ENCODE measurements at places on chromosomes 1 and 21.

- DNase-seq, result no peak
- no peaks in the 10 kb centered on the region for H3K4me1 ChIP-seq
- peaks cover 22% of the 10 kb centered on the region for H3K36me3 ChIP-seq
These were observed 10.3 kb downstream of the DONSON start for GRCh38 chr21:33578214-33578613.

DNA sequence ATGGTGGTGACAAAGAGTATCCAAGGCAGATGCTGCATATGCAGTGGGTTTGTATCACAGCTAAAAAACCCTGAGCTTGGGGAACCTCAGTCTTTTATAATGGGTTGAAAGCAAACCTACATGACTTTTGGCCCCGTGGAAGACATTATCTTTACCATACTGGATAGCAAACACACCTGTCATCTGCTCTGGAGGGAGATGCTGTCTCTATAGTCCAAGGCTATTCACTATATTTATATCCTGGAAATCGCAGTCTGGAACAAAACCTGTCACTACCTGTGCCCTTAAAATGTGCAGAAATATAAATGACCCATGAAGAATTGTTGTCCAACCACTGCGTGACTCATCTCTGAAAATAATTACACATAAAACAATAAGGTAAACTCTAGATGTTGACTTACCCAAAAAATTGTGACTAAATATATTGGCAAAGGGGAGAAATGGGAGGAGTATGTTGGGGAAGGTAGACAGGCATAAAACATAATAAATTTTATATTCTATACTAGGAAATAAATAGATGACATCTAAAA lies 121.0 kb upstream of the CXADR start:
- H3K4me3 ChIP-seq, result no peak overlapping the region
- DNase-seq, result no peak
- H3K27me3 ChIP-seq, result no peaks in the 10 kb centered on the region
- H3K27ac ChIP-seq, result no peak overlapping the region
- H3K4me1 ChIP-seq, result no peaks in the 10 kb centered on the region

DNA sequence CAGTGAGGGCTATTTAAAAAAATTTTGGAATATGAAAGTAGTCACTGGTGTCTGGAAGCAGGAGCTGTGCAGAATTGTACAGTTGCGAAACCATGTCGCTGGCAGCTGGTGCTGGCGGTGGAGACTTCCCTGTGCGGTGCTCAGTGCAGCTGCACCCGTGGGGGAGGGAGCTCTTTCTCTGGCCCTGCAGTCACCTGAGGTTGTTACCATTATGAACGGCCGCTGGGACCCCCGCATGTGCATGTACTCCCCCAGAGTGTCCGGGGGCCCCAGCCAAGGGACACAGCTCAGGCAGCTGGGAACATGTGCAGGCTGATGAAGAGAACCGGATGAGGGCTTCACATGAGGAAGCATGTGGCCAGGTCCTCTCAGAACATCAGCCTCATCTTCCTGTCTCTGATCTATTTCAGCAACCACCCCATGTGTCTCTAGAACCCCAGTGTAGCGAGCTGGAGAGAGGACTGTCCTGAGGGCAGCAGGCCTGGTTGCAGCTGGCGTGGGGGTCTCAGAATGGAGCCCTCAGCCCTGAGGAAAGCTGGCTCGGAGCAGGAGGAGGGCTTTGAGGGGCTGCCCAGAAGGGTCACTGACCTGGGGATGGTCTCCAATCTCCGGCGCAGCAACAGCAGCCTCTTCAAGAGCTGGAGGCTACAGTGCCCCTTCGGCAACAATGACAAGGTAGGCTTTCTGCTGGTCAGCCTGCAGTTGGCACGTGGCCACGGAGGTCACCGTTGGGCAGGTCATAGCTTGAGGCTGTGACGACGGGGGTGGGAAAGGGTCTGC lies at the start of gene TRPM2:
Gene TRPM2, plus strand, starts transcription at position 431 of the 780 bp plus-strand sequence. Its CDS starts 80 bp downstream, at position 511.
- peaks cover 27% of the 10 kb centered on the region for H3K27me3 ChIP-seq
- peaks cover 17% of the 10 kb centered on the region for H3K4me1 ChIP-seq
- DNase-seq, result no peak
- no peak within 1 kb of the TSS for H3K27ac ChIP-seq

DNA sequence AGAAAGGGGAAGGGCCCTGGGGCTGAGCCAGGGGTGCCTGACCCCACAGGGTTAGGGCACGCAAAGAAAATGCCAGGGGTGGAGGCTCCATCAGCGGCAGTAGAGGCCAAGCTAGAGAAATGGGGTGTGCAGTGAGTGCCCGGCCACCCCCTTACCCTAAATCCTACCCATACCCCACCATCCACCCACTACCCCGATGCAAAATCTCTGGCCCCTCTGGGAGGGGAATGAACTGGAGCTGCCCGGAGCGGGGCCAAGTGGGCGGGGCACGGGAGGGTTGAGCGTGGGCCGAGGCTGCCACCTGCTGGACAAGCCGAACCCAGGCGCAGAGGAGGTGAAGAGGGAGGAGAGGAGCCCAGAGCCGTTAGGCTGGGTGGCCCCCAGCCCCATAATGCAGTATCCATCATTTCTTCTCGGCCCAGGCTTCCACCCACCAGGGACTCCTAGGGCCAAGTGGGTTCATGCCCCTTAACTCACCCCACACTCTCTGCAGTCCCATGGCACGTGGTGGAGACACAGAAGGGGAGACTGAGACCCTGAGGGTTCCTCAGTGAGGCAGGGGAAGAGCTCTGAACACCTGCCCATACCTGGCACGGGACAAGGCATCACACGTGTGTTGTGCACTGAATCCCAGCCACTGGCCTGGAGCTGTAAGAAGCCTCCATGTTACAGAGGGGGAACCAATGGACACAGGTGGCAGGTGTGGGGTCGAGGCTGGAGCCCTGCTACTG lies 1.4 kb upstream of the C1QC start:
- H3K27me3 ChIP-seq, result no peaks in the 10 kb centered on the region
- H3K4me3 ChIP-seq, result no peak overlapping the region
- no peak overlapping the region for H3K27ac ChIP-seq
- H3K4me1 ChIP-seq, result peaks cover 19% of the 10 kb centered on the region
- DNase-seq, result peak; percentile 88

DNA sequence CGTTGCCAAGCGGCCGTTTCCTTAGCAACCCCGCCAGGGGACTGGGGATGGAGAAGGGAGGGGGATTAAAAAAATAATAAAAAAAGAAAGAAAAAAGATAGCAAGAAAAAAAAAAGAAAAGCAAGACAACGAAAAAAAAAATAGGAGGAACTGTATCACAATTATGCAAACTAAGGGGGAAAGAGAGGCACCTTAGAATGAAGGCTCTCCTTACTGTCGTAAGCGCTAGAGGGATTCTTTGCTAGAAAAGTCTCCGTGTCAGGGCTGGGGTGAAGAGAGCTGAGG lies 625 bp upstream of the NEGR1 start:
- peak overlapping the region; percentile 83 for H3K4me3 ChIP-seq
- peak overlapping the region; percentile 98 for H3K27ac ChIP-seq
- no peaks in the 10 kb centered on the region for H3K27me3 ChIP-seq
- no peak for DNase-seq
- H3K36me3 ChIP-seq, result no peaks in the 10 kb centered on the region
- H3K4me1 ChIP-seq, result peaks cover 3% of the 10 kb centered on the region

DNA sequence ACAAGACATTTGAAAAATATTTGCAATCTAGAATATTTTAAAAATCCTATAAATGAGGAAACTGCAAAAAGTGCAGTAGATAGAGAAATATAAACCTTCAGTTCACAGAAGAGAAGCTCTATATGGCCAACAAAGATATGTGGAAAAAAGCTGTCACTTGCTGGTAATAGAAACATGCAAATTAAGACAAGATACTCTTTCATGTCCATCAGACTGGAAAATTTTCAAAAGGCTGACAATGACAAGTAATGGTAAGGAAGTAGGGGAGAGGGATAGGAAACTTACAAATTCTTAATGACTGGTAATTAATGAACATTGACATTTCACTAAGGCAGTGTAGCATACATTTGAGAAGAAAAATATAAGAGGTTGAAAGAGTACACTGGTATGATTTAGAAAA lies 147.9 kb downstream of the MRPL39 start:
- no peaks in the 10 kb centered on the region for H3K27me3 ChIP-seq
- no peaks in the 10 kb centered on the region for H3K4me1 ChIP-seq
- no peak for DNase-seq
- H3K36me3 ChIP-seq, result no peaks in the 10 kb centered on the region
- no peak overlapping the region for H3K4me3 ChIP-seq

DNA sequence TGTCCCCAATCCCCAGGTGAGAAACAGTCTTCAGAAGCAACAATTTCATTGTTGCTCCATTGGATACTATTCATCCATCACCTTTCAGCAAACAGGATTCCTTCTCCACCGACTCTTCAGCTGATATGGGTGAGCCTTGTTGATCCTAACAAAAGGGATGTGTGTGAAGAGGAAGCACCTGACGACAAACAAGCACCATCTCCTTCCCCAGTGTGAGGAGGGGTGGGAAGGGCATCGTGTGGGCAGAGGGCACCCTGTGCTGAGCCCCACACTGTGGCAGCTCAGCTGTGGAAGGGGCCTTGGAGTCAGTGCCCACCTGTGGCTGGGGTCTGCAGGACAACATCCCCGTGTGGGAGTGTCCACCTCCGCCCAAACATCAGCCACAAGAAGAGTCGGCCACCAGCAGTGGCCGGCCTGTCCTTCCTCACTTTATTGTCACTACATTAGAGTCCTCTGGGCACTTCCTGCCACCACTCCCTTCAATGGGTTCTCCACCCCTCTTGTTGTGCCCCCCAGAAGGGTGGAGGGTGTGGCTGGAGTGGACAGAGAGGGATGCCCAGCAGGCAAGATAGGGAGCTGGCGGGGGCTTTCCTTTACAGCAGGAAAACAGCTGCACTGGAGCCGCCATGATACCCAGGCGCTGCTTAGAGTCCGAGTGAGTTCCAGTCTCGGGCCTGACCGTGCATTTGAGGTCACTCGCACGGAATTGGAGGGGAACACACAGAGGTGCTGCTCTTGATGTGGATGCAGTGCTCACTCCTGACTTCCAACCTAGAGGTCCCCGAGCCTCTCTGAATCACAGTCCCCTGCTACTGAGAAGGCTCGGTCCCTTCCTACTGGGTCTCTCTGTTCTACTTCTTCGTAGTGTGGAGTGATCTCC lies 40.9 kb downstream of the VPS26C start:
- H3K27me3 ChIP-seq, result no peaks in the 10 kb centered on the region
- peaks cover 2% of the 10 kb centered on the region for H3K4me1 ChIP-seq
- no peak overlapping the region for H3K27ac ChIP-seq
- no peak overlapping the region for H3K4me3 ChIP-seq
- DNase-seq, result no peak
- H3K36me3 ChIP-seq, result peaks cover 67% of the 10 kb centered on the region

DNA sequence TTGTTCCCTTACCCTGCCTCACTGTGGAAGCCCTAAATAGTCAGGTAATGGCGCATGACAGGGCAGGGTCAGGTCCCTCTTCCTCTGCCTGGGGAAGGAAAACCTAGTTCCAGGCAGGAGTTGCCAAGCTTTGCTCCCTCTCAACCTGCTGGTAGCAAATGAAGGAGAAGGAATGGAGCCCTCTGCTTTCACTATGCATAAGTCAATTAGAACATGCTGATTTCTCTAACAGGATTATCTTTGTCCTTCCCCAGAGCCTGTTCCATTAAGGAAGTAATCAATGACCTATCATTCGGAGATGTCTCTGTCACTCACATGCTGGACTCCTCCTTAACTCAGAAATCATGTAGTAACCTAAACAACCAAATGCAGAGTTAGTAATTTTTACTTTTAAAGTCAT lies 161.8 kb upstream of the NFIA start:
- no peaks in the 10 kb centered on the region for H3K27me3 ChIP-seq
- DNase-seq, result no peak
- H3K4me3 ChIP-seq, result no peak overlapping the region
- H3K36me3 ChIP-seq, result no peaks in the 10 kb centered on the region

- no peak for DNase-seq
- no peak overlapping the region for H3K27ac ChIP-seq
- H3K4me1 ChIP-seq, result no peaks in the 10 kb centered on the region
- H3K36me3 ChIP-seq, result no peaks in the 10 kb centered on the region
- H3K4me3 ChIP-seq, result no peak overlapping the region
- peaks cover 5% of the 10 kb centered on the region for H3K27me3 ChIP-seq
These were observed 9.1 kb upstream of the FOXE3 start for GRCh38 chr1:47406966-47407365.

GRCh38 chr1:62024690-62025089 lies 170.0 kb upstream of the L1TD1 start:
- H3K36me3 ChIP-seq, result no peaks in the 10 kb centered on the region
- H3K27ac ChIP-seq, result no peak overlapping the region
- H3K4me1 ChIP-seq, result peaks cover 4% of the 10 kb centered on the region
- DNase-seq, result no peak

GRCh38 chr1:156698995-156699394 lies 6.4 kb downstream of the CRABP2 start:
- peaks cover 14% of the 10 kb centered on the region for H3K36me3 ChIP-seq
- no peak overlapping the region for H3K27ac ChIP-seq
- H3K4me1 ChIP-seq, result peaks cover 8% of the 10 kb centered on the region
- no peak overlapping the region for H3K4me3 ChIP-seq
- DNase-seq, result no peak
- peaks cover 12% of the 10 kb centered on the region for H3K27me3 ChIP-seq

- no peaks in the 10 kb centered on the region for H3K36me3 ChIP-seq
- peak overlapping the region; percentile 91 for H3K27ac ChIP-seq
- H3K4me1 ChIP-seq, result peaks cover 8% of the 10 kb centered on the region
- H3K27me3 ChIP-seq, result no peaks in the 10 kb centered on the region
- no peak overlapping the region for H3K4me3 ChIP-seq
- DNase-seq, result no peak
These were observed 59.5 kb upstream of the C1orf105 start for GRCh38 chr1:172360985-172361384.

GRCh38 chr1:187838335-187839293 lies 1009.9 kb downstream of the PLA2G4A start:
- no peak for DNase-seq
- H3K36me3 ChIP-seq, result no peaks in the 10 kb centered on the region
- no peak overlapping the region for H3K27ac ChIP-seq
- no peak overlapping the region for H3K4me3 ChIP-seq

GRCh38 chr1:23645338-23645737 lies 46.3 kb upstream of the RPL11 start:
- no peaks in the 10 kb centered on the region for H3K36me3 ChIP-seq
- H3K27me3 ChIP-seq, result no peaks in the 10 kb centered on the region
- H3K4me3 ChIP-seq, result no peak overlapping the region
- no peak for DNase-seq

DNA sequence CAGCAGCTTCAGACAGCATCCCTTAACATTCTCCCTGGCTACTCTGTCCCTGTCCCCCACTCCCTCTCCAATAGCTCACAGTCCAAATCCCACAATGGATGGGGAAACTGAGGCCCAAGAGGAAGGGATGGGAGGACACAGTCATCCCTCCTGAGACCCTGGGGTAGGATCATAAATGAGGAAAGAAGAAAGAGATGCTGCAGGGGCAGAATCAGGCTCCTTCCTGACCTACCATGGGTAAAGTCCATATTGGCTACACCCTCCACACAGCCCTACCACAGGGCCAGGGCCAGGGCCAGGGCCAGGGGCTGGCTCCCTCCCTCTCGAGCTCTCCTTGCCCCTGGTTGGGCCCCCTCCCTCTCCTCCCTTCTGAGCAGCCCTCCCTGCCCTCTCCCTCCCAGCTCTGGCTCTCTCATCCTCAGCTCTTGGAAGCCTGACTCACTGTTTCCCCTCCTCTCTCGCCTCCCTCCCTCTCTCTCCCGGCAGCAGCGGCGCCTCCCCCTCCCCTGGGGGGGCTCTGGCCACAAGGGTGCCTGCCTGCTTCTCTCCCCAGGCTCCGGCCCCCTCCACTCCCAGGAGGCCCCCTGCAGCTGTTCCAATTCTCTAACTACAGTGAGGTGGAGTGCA lies 4.9 kb downstream of the AHDC1 start:
- H3K36me3 ChIP-seq, result peaks cover 70% of the 10 kb centered on the region
- peak overlapping the region; percentile 16 for H3K4me3 ChIP-seq
- H3K4me1 ChIP-seq, result peaks cover 86% of the 10 kb centered on the region

- H3K4me1 ChIP-seq, result no peaks in the 10 kb centered on the region
- no peaks in the 10 kb centered on the region for H3K36me3 ChIP-seq
- DNase-seq, result no peak
- H3K27me3 ChIP-seq, result no peaks in the 10 kb centered on the region
These were observed 24.0 kb downstream of the EEIG2 start for GRCh38 chr1:108583757-108584427.
